Stimulated activated CD8-positive, alpha-beta memory T cell treated with anti-CD3 and anti-CD28 coated beads, Interleukin-15, amount 100 ng/mL, for 4 hours (primary cell): ENCODE measurements at places on chromosomes 16 and 17.
A peak's percentile ranks its signal among the peaks of the same experiment; 100 is the strongest.

GRCh38 chr16:50311891-50312501 is 45.6 kb downstream of the ADCY7 start:
- DNase-seq, result no peak

DNA sequence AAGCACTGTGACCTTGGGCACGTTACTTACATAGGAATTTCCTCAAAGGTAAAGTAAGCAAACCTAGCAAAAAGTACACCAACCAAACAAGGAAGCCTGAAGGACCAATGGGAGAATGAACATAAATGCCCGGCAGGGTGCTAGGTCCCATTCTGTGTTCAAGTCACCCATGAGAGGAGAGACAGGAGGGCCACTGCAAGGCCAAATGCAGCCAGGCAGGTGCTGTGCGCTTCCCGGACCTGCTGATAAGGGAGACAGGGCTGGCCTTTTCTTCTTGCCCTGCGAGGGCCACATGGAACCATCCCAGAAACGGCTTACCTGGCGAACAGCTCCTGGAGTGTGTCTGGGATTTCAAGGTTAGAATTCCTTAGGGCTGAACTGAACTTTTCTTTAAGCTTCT is 69.0 kb downstream of the GTF3C1 start:
- DNase-seq, result no peak

- DNase-seq, result no peak
Observed at GRCh38 chr17:46771561-46772474, 46.7 kb downstream of the WNT3 start.

DNA sequence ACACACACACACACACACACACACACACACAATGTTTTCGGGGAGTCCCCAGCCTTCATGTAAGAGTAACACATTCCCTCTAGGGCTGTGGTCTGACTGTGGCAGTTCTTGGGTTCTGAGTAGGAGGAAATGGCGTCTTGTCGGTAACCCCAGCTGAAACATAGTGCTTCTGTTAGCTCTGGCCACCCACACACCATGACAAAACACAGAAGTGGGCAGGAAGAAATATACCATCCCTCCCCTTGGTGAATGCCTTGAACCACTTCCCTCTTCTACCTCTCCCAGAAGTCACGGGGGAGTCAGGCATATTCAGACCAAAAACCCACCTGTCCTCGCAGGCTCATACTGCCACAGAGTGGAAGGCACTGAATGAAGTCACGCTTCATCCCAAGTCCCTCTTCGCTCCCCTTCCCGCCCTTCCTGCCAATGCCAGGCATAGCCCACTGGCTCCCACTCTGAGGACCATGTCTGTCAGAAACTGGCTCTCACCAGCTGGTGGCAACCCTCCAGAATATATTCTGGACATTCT is 11.5 kb downstream of the SLC35B1 start:
- peak; percentile 78 for DNase-seq

DNA sequence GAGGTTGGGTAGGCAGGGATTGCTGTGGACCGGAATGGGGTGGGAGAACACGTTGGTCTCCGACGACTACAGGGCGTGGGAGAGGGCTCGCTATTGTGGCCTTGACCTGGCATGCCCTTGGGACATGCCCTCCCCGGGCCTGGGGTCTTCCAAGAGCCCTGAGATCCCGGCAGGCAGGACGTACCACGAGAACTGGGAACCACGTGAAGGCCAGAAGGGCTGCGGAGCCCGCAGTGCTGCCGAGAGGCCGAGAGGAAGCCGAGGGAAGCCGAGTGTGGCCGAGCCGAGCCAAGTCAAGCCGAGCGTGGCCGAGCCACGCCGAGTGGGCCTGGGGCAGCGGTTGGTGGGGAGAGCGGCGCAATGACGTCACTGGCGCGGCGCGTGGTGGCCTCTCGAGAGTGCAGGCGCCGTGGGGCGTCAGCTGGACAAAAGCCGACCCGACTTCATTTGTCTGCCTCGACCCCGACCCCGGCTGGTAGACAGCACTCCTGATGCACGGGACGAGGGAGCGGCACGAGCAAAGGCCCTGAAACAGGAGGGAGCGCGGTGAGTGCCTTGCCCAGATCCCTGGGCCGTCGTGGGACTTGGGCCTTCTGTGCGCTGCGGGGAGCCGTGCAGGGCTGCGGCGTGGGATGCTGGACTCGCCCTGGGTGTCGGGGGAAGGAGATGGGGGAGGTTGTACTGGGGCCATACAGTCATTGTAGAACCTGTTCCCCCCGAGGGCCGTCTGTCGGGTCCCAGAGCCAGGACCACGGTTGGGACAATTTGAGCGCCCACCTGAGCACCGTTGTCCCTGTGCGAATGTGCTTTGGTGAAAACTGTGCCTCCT is 6.6 kb downstream of the SOCS1 start:
- DNase-seq, result no peak

DNA sequence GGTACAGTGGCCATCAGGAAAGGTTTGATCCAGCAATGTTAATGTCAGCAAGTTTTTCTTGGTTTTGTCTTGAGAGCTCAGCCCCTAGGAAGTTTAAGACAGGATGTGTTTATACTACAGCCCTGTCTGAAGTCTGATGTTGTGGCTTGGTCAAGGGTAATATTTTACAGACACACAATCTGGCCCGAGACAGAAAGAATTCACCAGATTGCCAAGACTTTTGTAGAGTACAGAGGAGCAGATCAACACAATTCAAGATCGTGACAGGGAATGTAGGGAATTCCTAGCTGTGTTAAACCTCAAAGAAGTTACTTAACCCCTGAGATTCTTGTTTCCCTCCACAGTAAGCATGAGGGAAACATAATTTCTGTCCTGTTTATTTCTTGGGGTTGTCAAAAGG is 63.1 kb downstream of the SHISA9 start:
- no peak for DNase-seq

GRCh38 chr17:57609125-57609877 is 135.8 kb downstream of the CCDC182 start:
- DNase-seq, result no peak

GRCh38 chr17:80104321-80104955 is 3.1 kb downstream of the GAA start:
- no peak for DNase-seq

DNA sequence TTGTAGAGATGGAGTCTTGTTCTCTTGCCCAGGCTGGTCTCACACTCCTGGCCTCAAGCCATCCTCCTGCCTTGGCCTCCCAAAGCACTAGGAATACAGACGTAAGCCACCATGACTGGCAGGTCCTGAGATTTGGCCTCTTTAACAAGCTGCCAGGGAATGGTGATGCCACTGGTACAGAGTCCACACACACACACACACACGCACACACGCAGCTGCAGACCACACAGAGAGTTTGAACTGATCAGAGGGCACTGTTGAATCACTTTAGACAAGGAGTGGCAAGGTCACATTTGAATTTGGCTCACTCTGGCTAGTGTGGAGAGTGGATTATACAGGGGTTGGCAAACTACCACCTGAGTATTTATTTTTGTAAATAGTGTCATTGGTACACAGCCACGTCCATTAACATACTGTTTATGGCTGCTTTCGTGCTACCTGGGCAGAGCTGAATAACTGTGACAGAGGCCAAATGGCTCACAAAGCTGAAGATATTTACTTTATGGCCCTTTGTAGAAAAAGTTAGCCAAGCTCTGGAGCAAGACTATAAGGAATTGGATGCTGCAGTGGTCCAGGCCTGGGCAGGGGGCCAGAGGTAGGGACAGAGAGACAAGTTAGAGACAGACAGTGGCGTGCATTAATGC is 9.9 kb downstream of the ITPRIPL2 start:
- DNase-seq, result no peak

- DNase-seq, result no peak
Observed at GRCh38 chr17:79650283-79650682, 39.4 kb upstream of the RBFOX3 start.

GRCh38 chr17:30454635-30455034 is 22.6 kb upstream of the GOSR1 start:
- no peak for DNase-seq

DNA sequence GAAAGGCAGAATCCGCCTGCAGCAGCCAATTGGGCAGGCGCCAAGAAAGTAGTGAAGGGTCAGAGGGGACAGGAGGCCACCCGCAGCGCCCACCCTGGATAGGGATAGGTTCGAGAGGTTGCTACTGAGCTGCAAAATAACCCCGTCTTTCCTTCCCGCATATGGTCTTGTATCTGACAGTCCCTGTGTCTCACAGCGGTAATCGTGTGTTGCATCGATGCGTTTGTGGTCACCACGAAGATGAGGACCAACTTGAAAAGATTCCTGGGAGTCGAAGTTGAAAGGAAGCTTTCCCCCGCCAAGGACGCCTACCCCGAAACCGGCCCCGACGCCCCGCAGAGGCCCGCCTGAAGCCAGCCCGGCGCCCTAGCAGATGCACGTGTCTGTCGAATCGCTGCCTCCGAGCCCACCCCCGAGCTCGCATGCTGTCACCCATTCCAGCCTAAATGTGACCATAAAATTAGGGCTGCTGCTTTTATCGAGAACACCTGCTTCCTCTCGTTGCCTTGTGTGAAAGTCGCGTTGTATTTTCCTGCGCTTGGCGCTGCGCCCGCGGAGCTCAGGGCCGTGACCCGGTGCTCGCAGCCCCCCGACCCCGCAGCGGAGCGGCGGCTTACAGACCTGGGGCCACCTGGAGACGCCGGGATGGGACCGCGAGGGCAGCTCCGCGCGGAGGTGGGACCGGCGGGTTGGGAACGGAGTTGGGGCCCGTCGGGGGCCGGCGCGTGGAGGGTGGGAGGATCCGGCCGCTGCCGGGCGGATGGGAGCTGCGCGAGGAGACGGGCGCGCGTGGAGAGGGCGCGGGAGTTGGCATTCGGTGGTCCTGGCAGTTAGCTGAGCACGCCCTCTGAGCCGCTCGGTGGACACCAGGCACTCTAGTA is at the start of gene CMTM2:
CMTM2 (plus strand) TSS at position 813 of the 881 bp plus-strand sequence. CDS start 145 bp downstream, outside the sequence.
- DNase-seq, result no peak

GRCh38 chr17:19322129-19322505 is 40.4 kb downstream of the B9D1 start:
- no peak for DNase-seq

- peak; percentile 21 for DNase-seq
Observed at GRCh38 chr16:20849589-20850390, 43.5 kb downstream of the REXO5 start.
